ENCODE measurements at places on chromosomes 16 and 17.
A peak's percentile ranks its signal among the peaks of the same experiment; 100 is the strongest.

DNA sequence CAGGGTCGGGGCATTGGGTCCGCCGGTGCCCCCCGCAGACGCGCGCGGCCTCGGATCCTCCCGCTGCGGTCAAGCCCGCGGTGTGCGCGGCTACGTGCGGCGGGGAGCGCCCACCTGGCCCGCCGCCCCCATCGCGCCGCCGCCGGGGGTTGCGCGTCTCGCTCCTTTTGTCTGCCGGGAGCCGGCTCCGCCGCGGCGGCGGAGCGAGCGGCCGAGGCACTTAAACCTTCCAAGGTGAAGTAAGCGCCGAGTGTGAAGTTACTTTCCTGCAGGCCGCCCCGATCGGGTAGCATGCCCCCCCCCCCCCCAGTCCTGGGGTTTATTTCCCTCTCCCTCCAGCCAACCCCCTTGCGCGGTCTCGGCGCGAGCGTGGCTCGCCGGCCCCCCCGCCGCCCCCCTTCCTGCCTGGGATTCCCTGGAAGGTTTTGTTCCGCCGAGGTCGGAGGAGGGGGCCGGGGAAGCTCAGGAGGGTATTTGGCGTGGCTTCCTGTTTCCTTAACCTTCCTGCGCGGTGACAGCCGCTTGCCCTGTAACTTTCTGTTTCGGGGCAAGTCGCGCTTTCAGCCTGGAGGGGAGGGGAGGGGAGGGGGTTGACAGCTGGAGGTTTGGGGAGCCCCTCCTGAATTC, 56.6 kb upstream of the GSE1 start:
- no peak for DNase-seq

- DNase-seq: peak; percentile 43
Observed at GRCh38 chr16:28140788-28141618, 70.8 kb downstream of the XPO6 start.

DNA sequence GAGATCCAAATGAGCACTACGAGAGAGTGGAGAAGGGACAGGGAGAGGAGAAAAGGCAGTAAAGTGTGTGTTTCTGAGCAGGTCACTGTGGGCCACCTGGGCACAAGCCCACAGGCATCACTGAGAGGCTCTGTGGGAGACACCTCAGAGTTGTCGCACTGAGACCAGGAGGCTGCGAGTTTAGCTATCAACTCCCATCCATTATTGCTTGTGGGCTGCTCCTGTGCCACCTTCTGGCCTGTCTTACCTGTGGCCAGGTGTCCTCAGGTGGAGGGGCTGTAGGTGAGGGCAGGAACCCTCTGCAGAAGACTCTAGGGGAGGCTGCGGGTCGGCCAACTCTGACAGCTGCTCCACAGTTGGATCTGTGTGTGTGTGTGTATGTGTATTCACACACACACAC, 2.5 kb upstream of the PRR29 start:
- DNase-seq: no peak

DNA sequence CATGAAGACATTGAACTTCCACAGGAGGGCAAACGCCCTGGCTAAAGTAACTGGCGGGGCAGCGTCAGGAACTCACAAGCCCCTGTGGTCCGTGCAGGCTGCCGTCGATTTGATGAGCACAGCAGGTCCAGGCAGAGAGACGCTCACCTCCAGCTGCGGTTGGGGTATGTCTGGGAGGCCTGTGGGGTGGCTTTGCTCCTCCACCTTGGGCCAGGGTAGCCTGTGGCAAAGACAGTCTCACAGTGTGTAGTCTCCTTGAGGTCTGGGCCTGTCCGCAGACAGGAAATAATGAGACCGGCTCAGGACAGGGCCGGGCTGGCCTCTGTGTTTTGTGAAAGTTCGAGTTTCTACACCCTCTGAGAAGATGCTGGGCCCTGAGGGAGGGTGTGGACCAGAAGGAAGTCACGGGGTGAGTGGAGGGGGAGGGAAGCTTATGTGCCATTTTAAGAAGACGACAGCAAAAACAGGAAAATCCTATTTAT, 103.3 kb downstream of the METRNL start:
- no peak for DNase-seq

DNA sequence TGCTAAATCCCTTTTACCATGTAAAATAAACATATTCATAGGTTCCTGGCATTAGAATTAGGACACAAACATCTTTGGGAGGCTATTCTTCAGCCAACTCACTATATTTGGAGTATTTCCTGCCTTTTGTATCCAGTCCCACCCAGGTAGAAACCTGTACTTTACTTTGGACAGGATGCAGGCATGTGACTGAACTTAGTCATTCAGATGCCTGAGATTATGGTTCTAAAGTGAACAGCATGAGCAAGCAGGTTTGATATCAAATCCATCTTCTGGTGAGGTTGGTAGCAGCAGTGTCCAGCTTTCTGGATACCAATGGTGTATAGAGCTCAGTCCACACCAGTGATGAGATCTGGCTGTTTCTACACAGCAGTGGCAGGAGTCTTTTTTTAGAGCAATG, 20.2 kb downstream of the CA10 start:
- DNase-seq: no peak

GRCh38 chr16:3690980-3691720, 26.2 kb downstream of the TRAP1 start:
- no peak for DNase-seq

DNA sequence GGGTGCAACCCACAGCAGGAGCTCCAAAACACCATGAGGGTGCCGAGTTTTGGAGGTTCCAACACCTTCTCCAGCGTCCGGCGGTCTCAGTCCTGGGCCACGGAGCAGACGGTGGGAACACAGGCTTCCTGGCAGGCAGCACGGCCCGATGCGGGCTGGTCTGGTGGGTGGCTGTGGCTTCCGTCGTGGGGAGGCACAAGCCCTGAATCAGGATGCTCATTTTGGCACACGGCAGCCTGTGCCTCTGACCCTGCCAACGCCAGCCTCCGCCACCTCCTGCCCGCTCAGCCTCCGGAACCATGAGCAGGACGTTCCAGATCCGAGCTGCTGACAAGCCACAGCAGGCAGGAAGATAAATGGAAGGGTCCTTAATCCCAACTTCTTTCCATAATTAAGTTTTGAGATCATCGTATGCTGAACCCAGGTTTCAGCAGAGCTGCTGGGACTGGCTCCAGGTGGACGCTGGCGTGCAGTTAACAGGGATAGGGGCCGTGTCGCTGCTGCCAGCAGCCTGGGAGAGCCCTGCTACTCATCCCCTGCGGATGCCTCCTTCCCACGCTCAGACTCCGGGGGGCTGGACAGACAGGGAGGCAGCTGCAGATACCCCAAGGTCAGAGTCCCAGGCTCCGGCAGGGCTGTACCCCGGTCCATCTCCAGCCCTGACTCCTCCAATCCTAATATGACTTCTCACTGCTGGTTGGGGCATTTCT, 136.6 kb downstream of the ENGASE start:
- no peak for DNase-seq

GRCh38 chr16:73764321-73764720, 532.3 kb upstream of the PSMD7 start:
- DNase-seq: no peak

DNA sequence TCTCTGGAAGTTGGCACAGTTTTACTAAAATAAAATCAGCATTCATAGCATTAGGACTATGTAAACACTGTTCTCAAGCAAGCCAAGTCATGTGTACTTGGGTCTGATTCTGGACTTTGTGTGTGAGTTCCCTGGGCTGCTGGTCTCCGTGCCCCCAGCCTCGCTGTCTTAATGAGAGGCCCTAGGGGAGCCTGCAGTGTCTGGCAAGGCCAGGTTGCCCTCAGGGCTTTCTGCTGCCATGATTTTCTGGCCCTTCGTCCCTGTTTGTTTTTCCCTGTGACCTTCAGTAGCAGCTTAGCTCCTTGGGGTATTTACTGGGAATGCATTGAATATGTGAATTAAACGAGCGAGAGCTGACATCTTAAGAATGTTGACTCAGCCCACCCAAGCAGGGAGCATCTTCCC, 161.8 kb downstream of the RPTOR start:
- DNase-seq: no peak

DNA sequence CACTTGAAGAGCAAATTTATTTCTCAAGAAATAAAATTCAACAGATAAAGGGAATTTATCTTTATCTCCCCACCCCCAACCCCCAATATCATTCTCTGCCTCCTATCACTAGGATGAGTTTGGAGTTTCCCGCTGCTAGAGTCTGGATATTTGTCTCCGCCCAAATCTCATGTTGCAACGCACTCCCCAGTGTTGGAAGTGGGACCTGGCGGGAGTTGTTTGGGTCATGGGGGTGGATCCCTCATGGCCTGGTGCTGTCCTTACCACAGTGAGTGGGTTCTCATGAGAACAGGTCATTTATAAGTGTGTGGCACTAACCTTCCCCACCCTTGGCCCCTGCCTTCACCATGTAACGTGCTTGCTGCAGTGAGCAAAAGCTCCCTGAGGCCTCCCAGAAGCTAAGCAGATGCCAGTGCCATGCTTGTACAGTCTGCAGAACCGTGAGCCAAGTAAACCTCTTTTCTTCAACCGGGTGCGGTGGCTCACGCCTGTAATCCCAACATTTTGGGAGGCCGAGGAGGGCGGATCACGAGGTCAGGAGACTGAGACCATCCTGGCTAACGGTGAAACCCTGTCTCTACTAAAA, 6.5 kb downstream of the CEP20 start:
- DNase-seq: no peak

DNA sequence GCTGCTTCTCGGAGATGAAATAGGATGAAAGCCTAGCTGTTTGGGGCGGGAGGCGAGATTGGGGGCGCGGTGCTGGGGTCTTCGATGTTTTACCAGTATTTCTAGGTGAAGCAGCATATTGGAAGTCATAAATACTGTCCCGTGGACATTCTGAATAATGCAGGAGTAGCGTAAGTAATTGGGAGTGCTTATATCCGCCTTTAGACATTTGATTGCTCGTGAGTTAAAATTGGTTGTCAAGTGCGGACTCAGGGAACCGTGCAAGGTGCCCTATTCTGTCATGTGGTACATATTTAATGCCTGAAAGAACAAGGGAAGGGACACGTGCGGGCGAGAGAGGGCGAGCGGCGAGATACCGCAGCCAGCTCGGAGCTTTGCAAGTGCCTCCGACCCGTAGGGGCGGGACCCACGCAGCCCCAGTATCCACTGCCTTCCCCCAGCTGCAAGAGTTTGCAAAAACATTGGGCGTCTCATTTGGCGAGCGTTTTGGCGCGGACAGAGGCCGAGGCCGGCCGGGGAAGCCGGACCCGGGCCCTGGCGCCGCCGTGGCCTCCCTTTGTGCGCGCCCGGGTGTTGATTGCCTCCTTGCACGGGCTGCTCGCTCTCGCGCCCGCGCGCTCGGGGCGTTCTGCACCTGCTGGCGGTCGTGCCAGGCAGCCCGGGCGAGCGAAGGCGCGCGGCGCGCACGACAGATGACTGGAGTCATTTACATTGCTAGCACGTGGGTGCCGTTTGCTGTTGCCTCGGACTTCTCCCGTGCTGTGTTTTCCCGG, 849.8 kb upstream of the RBFOX1 start:
- no peak for DNase-seq

DNA sequence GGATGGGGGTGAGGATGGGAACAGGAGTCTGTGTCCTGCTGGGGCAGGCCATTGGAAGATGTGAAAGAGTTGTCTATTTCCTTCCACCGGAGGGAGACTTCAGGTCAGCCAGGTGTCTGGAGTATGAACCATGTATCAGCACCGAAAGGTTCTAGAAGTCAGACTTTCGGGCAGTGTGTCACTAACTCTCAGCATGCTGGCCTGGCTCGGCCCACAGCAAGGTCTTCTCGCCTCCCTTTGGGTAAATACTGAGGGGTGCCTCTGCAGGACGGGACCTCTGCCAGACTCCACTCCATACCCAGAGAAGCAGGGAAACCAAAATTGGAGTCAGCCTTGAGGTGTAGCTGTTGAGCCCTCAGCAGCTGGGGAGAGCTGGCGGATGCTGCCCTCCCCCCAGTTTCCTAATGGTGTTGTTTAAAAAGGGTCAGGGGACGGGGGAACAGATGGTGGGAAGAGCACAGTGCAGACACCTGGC, 507 bp downstream of the CIITA start:
- DNase-seq: no peak

DNA sequence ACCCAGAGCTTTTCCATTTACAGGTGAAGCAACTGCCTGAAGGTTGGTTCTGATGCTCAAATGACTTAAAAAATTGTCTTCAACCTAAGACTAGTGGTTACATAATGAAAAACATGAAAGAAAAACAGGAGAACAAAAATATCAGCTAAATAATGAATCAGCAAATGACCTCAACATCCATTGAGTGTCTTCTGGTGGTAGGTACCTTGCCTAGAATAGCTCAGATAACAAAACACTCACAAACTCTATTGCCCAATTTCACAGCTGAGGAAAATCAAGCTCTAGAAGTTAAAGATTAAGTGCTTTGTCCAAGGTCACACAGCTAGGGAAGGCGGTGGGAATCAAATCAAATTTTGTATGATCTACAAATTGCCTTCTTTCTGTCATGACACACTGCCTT, 304.6 kb upstream of the CDH11 start:
- no peak for DNase-seq

- DNase-seq: no peak
Observed at GRCh38 chr17:7714721-7715594, 2.6 kb upstream of the DNAH2 start.

GRCh38 chr17:27233776-27234175, 60.1 kb upstream of the WSB1 start:
- DNase-seq: no peak

DNA sequence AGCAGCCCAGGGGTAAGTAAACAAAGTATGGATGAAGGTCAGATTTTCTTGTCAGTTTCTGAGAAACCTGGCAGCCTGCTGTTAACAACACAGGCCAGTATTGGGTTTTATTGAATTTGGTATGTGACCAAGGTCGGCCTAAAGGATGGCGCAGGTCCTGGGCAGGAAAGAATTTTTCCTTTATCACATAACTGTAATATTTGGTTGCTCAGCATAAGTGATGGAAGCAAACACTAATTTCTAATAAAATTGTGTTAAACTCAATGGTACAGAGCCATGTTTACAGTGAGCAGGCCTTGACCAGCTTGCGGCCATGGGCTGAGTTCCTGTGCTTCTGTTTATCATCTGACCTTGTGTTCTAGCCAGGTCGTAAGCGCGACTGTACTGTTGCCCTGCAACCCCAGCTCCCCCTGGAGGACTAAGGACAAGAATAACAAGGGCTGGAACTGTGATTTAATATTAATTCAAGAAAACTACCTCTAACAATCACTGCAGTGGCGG, 10.5 kb downstream of the POLDIP2 start:
- DNase-seq: no peak

Data from stimulated activated CD8-positive, alpha-beta memory T cell treated with anti-CD3 and anti-CD28 coated beads, Interleukin-7, amount 100 ng/mL, for 1 hour (primary cell).